ENCODE measurements at places on chromosomes 13 and 19. TPM values are rescaled to one million over a fixed set of nuclear protein-coding genes. Genes with fewer than 3 reads are reported as not detected.

Gene LSR
- 25.6 TPM for total RNA-seq

Gene CRX
- not detected for total RNA-seq

Gene SULT2A1
- not detected for total RNA-seq

Gene C2CD4C
- 0.21 TPM for total RNA-seq

Gene ZNF816
- 24.3 TPM for total RNA-seq

All from nasal cavity respiratory epithelium epithelial cell of viscerocranial mucosa (primary cell).